ENCODE measurements at places on chromosomes 4 and X.

GRCh38 chrX:30530606-30531005 is 47.0 kb downstream of the TASL start:
- H3K4me1 ChIP-seq, result no peaks in the 10 kb centered on the region
- DNase-seq, result no peak
- no peaks in the 10 kb centered on the region for H3K27me3 ChIP-seq
- H3K36me3 ChIP-seq, result no peaks in the 10 kb centered on the region

- H3K36me3 ChIP-seq, result no peaks in the 10 kb centered on the region
- peaks cover 37% of the 10 kb centered on the region for H3K27me3 ChIP-seq
- H3K4me1 ChIP-seq, result no peaks in the 10 kb centered on the region
- no peak overlapping the region for H3K4me3 ChIP-seq
- no peak for DNase-seq
Observed at GRCh38 chr4:8267077-8267476, 2.5 kb upstream of the HTRA3 start.

DNA sequence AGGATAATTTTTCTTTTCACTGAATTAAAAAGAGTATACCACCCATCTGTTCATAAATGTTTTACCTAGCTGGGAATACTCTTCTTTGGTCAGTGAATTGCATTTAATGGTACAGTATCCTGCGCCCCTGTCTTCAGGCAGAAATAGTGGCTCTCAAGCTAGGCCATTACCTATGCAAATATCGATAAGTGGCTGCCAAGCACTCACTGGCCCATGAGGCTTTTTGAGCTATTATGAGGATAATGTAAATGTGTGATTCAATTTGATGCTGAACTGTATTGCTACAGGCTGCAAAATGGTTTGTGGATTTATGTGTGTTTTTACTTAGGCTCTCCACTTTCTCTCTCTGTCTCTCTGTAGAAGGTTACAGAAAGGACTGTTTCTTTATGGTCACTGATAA is 30.1 kb upstream of the MTMR1 start:
- H3K4me1 ChIP-seq, result no peaks in the 10 kb centered on the region
- no peak overlapping the region for H3K27ac ChIP-seq
- H3K27me3 ChIP-seq, result no peaks in the 10 kb centered on the region

DNA sequence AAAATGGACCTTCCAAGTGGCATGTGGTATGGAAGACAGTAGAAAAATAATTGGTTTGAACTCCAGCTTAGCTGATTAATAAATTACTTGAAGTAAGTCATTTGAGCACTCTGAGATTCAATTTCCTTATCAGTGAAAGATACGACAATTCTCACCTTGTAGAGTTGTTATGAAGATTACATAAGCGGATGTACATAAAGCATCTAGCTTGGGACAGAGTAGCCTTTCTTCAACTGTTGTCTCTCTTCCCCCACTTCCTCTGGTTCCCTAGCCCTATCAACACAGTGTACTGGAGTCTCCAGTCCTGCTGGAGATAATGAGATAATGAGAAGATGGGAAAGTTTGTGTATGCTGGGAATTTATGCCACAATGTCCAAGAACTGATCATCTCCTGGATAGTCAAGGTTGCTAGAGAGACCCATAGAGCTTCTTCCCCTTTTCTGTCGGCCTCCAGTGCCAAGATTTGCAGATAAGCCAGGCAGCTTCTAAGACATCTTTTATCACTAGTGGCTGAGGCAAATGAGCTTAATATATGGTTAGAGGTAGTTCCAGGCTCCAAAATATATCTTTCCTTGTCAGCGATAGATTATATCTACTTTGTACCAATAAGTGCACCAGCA is 33.9 kb downstream of the VSIG4 start:
- no peaks in the 10 kb centered on the region for H3K27me3 ChIP-seq
- H3K4me1 ChIP-seq, result no peaks in the 10 kb centered on the region
- no peak for DNase-seq

DNA sequence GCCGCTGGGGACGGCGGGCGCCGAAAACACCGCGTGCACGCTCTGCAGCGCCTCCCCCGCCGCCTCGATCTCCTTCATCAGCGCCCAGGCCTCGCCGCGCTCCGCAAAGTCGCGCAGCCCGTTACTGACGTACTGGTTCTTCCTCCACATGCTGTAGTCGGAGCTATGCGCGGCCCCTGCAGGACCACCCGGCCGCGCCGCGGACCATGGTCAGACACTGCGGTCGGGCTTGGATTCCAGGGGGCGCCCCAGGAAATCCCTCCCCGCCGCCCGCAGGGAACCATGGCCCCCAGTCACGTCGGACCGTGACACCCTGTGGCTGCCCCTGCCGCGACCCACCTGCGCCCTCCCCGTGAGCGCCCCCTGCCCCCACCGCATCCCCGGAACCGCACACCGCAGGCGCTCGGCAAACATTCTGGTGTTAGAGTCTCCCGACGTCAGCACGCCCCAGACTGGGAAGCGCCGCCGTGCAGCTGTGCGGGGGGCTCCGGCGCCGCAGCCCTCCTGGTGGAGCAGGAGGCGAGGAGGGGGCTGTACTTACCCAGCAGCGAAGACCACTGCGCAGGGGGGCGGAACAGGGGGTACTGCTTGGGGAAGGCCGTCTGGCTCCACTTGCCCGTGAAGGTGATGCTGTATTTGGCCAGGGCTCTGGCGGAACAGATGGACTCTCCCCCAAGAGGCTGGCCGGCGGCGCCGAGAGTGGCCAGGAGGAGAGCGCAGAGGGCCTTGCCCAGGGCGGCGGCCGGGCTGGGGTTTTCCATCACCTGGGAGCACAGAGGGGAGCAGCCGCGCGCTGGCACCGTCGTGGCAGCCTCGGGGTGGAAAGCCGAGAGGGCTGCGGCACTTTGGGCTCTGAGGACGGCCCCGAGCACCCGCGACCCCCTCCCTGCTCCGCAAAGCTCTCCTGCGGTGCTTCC is 814 bp downstream of the SPON2 start:
- DNase-seq, result no peak
- H3K27ac ChIP-seq, result no peak overlapping the region
- H3K27me3 ChIP-seq, result peaks cover 69% of the 10 kb centered on the region
- H3K4me3 ChIP-seq, result no peak overlapping the region
- no peaks in the 10 kb centered on the region for H3K36me3 ChIP-seq

DNA sequence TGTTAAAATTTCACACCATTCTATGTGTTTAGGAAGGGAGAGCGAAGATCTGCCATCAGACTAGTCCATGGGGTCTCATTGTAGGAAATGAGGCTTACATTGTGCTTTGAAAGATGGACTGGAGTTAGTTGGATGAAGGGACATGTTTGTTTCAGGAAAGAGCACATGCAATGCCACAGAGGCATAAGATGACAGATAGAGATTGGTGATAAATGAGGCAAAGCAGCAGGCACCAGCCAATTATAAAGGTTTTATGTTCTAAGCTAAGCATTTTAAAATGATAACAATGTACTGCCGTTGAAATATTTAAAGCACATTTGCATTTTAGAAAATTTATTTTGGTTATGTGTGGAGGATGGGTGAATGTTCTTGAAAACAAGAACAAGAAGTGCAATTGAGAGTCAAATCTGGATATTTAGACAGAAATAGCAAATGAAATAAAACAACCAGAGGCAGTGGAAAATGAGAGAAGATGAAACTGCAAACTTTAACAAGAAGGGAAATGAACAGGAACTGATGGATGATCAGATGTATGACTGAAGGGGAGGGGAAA is 957.2 kb downstream of the FSTL5 start:
- H3K27ac ChIP-seq, result no peak overlapping the region
- H3K27me3 ChIP-seq, result no peaks in the 10 kb centered on the region
- DNase-seq, result no peak
- H3K36me3 ChIP-seq, result no peaks in the 10 kb centered on the region
- no peaks in the 10 kb centered on the region for H3K4me1 ChIP-seq

Measured in keratinocyte (primary cell).